ENCODE measurements at places on chromosomes 13 and 19.

GRCh38 chr13:50635504-50635903, 208.0 kb downstream of the DLEU7 start:
- DNase-seq, result no peak

- no peak for DNase-seq
Measured at GRCh38 chr13:99308471-99309087, 1.4 kb upstream of the GPR183 start.

DNA sequence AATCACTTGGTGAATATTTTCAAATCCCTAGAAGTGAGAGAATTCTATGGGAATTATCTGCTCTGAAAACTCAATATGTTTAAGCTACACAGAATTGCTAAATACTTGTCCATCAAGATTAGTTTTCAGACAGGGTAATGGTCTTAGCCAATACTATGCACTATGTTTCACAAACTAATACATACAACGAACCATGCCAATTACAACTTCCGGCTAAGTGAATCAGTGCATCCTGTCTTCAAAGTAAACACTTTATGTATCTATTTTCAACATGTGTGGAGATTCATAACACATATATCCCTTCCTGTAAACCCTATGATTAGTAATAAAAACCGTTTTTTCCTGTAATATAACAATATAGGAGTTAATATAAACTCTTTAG, 181.5 kb downstream of the POSTN start:
- no peak for DNase-seq

DNA sequence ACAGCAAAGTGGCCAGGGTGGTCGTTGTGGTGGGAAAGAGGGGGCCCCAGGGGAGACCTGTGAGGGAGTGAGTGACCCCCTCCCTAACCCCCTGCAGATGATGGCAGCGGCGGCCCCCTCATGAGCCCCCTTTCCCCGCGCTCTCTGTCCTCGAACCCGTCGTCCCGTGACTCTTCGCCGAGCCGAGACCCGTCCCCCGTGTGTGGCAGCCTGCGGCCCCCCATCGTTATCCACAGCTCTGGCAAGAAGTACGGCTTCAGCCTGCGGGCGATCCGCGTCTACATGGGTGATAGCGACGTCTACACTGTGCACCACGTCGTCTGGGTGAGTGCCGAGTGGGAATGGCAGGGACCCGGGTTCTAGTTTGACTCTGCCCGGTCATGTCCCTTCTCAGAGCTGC, 8.1 kb upstream of the PIK3R2 start:
- no peak for DNase-seq

DNA sequence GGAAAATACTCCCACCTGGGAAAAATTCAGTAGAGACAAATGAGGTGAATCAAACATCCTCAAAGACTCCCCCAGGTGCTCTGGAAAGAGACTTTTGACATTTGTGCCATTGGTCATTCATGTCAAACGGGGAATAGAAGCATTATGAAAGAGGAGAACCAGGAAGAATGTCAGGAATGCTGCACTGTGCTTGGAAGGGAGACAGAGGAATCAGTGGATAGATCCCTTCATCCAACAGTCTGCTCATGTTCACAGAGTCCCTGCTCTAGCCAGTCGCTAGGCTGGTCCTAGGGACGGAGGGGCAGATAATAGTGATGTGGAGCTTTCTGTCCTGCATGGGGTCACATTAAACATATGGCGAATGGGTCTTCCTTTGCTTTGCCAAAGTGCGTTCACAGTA, 384.4 kb downstream of the FGF9 start:
- no peak for DNase-seq

- no peak for DNase-seq
Measured at GRCh38 chr13:28355046-28355821, 139.7 kb downstream of the FLT1 start.

DNA sequence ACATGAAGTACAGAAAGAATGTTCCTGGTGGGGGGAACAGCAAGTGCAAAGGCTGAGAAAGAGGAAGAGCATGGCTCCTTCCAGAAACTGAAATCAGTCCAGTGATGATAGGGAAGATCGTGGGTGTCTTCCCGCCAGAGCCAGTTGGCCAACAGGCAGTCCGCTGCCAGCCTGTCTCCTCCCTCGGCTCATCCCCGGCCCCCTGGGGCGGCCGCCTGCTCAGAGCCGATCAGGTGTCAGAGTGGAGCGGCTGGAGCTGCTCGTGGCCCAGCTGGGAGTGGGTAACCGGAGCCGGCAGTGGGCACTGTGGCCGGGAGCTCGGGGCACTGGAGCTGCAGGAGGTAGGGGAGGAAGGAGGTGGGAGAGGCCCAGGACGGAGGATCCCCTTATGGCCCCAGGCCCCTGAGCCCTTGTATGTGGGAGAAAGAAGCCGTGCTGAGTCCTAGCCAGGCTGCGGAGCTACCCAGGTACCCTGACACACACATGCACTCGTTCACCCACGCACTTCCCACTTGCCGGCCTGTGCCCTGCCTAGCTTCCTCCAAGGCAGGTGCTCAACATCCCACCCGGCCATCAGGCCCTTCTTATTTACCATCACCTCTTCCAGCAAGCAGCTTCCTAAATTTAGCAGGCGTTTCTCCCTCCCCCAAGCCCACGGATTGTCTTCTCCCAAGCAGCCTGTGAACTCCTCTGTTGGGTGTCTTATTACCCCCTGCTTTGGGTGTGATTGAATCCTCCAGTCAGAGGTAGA, 1.7 kb downstream of the ANKRD24 start:
- no peak for DNase-seq

GRCh38 chr13:79736356-79736755, 255.4 kb downstream of the NDFIP2 start:
- DNase-seq, result no peak

DNA sequence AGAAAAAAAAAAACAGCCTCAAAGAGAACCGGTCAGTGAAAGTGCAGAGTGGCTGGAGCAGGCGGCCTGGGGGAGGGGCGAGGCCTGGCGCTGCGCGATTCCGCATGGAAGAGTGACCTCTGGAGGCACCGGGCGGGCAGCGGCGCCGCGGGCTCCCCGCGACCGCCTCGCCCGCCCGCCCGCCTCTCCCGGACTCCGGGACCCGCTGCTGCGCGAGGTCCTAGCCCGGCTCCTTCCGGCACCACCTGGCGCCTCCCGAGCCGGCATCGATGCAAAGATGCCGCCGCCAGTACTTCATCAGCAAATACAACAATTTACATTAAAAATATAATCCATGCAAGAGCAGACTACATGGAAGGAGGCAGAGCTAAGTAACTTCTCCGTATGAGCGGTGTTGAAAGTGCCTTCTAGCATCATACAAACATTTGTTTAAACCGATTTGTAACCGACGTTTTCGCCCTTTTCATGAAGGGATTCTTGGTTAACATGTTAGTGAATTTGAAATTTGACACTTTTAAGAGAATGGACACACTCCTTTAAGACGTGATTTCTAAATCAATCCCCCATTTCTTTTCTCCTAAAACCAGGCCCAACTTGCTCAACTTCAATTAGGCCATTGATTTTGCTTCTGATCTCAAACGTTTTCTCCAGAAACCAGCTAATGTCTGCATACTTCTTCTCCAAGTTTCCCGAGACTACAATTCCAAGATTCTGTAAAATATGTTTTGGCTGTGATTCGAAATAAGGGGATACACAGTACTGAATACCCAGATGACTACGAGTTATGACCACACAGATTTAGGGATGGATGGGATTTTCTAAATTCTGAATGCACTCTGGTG, 2.1 kb downstream of the EFNB2 start:
- no peak for DNase-seq

- DNase-seq, result no peak
Measured at GRCh38 chr13:109737606-109738005, 48.8 kb downstream of the IRS2 start.

- DNase-seq, result no peak
Measured at GRCh38 chr13:97534540-97534939, 100.6 kb downstream of the RAP2A start.

GRCh38 chr13:46604226-46604990, 51.4 kb downstream of the LRCH1 start:
- no peak for DNase-seq

- no peak for DNase-seq
Measured at GRCh38 chr13:101838323-101838722, 385.8 kb downstream of the ITGBL1 start.

- DNase-seq, result no peak
Measured at GRCh38 chr19:33472691-33473652, 48.6 kb downstream of the PEPD start.

- no peak for DNase-seq
Measured at GRCh38 chr13:113307491-113307890, 10.5 kb downstream of the LAMP1 start.

DNA sequence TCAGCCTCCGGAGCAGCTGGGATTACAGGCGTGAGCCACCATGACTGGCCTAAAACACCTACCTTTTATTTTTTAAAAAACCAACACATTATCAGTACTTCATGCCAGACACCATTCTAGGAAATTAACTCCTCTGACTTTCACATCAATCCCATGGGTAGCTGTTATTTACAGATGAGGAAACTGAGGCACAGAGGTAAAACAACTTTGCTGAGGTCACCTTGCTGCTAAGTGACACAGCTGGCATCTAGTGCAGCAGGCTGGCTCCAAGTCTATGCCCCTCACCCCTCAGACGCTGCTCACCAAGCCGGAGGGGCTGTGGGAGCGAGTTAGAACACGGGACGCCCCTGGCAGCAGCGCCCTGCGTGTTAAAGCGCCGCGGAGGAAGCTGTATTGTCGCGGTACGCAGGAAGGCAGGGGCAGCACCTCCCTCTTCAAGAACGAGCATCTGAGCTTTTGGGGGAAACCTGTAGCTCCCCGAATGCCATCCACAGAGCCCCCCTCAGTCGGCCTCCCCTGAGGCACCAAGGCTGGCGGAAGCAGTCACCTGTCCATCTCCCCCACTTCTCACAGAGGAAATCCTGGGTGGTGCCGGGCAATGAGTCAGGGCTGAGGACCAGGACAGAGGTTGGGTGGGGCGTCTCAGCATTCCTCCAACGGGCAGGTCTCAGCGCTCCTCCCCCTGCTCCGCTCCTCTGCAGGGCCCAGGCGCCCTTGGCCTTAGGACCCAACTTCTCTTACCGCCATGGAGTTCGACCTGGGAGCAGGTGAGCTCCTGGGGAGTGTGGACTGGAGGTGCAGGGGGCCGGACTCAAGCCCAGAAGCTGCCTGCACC, at the start of gene C19orf33:
Gene C19orf33, plus strand, starts transcription at position 735 of the 835 bp plus-strand sequence. Its CDS starts 11 bp downstream, at position 746.
- no peak for DNase-seq

DNA sequence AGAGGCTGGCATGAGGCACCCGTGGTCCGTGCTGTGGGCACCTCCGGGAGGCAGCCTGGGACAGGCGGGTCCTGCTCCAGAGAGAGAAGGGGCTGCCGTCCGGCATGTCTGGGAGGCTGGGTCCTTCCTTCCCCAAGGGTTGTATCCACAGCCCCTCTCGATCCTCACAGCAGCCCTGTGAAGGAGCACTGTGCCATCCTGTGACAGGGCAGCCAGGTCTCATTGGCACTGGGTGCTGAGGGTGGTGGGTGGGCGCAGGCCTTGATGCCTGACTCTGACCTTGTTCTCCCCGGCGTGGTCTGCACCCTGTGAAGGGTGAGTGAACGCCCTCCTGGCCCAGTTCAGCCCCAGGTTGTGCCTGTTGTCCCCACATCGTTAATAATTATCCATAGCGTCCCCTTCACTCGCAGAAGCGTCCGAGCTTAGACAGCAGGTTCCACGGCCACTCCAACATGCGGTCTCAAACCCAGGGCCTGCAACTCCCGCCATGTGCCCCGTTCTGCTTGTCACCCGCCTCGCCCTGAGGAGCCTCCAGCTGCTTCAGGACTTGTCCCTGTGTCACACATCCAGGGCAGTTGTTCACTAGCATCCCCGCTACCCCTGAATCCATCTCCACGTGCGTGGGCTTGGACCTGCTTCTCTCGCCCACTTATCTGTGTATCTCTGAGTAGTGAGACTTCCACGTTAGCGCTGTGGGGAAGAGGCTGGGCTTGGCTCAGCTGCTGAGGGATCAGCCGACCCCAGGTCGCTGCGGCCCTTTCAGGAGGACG, 10.6 kb downstream of the ATP11A start:
- no peak for DNase-seq

DNA sequence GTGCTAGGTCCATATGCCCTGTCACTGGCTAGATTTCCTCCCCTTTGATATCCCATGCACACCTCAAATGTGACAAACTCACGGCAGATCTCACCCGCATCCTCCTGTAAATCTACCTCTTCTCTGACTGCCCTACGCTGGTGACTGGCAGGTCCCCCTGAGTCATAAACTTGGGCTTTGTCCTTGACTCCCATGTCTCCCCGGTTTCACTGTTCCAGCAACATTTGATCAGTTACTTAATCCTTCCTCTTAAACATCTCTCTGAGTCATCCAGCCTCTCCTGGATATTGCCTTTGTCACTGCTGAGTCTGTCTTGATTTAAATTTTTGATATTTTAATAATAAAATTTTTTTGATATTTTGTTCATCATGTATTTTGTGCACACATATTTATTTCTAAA, 26.5 kb downstream of the FAM216B start:
- no peak for DNase-seq

DNA sequence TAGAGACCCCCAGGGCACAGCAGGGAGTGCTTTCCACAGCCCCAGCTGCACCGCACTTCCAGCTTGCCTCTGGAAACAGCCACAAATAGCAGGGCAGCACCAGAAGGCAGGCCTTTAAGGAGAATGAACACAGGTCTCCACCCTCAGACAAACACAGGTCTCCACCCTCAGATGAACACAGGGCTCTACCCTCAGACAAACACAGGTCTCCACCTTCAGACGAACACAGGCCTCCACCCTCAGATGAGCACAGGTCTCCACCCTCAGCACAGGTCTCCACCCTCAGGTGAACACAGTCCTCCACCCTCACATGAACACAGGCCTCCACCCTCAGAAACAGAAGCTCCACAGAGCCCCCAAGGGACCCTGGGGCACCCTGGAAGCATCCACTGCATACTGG, 51.7 kb downstream of the C1QTNF9 start:
- DNase-seq, result no peak

- DNase-seq, result no peak
Measured at GRCh38 chr19:1172353-1173158, 1.5 kb downstream of the SBNO2 start.
